ENCODE measurements at places on chromosomes 3 and 15.
A peak's percentile ranks its signal among the peaks of the same experiment; 100 is the strongest.

GRCh38 chr3:50123394-50124051 lies 31.6 kb upstream of the SEMA3F start:
- H3K4me1 ChIP-seq: 0 out of 2 replicates have a peak, but pooled peaks cover 4% of the 10 kb centered on the region
- no peak overlapping the region for H3K4me3 ChIP-seq
- no peaks in the 10 kb centered on the region for H3K27me3 ChIP-seq
- H3K27ac ChIP-seq: no peak overlapping the region
- DNase-seq: no peak

DNA sequence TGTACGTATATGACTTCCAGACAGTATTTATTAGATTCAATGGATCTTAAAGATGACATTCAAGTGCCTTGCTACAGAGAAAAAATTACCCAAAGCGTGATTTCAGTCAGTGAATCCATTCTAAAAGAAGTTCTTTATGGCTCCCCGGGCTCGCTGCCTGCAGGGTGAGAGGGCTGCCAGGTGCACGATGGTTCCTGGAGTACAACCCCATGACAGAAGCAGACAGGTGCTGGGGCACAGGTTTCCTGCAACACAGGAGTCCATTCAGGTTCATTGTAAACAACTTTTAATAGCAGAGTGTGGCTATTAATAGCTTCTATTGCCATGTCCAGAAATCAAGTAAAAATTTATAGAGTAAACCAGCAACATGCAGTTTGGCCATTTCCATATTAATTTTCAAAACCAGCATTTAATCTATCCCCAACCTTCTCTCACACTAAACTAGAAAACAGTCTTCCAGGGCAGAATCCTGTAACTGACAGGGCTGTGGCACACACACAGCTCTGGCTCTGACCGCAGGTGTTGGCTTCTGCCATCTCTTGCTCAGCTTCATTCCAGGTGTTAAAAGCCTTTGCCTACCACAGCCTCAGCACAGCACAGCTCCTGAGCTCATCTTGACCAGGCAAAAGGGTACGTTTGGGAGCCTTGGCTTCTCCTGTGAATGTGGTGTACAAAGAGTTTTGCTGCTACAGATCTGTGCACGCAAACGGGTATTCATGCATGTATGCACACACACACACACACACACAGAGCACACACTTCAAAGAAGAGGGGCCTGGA lies 185.9 kb downstream of the MEX3B start:
- no peak for DNase-seq
- no peak overlapping the region for H3K4me3 ChIP-seq
- no peaks in the 10 kb centered on the region for H3K4me1 ChIP-seq
- H3K36me3 ChIP-seq: no peaks in the 10 kb centered on the region
- H3K27me3 ChIP-seq: no peaks in the 10 kb centered on the region

- H3K4me1 ChIP-seq: no peaks in the 10 kb centered on the region
- no peak overlapping the region for H3K4me3 ChIP-seq
- no peaks in the 10 kb centered on the region for H3K36me3 ChIP-seq
Measured at GRCh38 chr3:139588450-139588849, 48.9 kb upstream of the RBP1 start.

DNA sequence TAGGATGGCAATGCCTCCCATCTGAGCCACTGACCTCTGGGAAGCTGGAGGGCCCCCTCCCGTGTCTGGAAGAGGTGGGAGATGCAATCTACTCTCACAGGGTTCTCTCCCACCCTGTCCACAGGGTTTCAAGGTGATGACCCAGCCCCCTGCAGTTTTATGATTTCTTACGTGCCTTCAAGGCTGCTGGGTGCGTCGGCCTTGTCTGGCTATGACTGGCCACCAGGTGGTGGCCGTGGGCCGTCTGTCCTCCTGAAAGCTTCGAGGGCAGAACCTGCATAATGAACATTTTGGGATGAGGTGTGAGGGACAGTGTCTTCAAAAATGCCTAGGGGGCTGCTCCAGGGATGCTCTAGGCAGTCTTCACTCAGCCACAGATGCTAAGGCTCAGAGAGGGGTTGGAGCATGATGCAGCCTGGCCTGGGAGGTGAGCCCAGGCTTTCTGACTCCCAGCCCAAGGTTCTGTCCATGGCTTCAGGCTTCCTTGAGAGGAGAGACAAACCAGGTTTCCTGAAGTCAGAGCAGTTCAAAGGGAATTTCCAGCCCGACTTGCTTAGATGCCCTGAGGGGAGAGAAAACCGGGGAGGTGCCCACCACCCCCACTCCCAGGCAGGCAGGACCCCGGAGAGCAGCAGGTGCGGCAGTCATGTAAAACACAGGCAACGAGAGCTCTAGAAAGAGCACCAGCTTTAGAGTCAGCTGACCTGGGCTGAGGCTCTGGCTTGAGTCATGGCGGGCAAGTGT lies 18.7 kb downstream of the ISG20 start:
- H3K27me3 ChIP-seq: no peaks in the 10 kb centered on the region
- no peaks in the 10 kb centered on the region for H3K36me3 ChIP-seq
- H3K4me1 ChIP-seq: peaks cover 31% of the 10 kb centered on the region

- H3K4me1 ChIP-seq: no peaks in the 10 kb centered on the region
- no peaks in the 10 kb centered on the region for H3K36me3 ChIP-seq
- no peak for DNase-seq
- H3K27ac ChIP-seq: no peak overlapping the region
- 0 out of 2 replicates have a peak, but pooled peaks cover 6% of the 10 kb centered on the region for H3K27me3 ChIP-seq
Measured at GRCh38 chr15:78682004-78682651, 41.1 kb upstream of the CHRNB4 start.

DNA sequence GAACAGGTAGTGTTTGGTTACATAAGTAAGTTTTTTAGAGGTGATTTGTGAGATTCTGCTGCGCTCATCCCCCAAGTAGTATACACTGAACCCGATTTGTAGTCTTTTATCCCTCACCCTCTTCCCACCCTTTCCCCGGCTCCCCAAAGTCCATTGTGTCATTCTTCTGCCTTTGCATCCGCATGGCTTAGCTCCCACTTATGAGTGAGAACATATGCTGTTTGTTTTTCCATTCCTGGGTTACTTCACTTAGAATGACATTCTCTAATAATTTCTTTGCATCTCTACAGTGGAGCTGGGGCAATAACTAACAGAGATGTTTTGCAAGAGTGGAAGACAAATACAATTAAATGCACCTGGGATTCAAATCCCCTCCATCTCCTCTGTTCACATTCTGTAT lies 93.2 kb downstream of the TP63 start:
- H3K27ac ChIP-seq: no peak overlapping the region
- no peaks in the 10 kb centered on the region for H3K27me3 ChIP-seq
- DNase-seq: peak; percentile 64
- H3K4me3 ChIP-seq: no peak overlapping the region
- H3K36me3 ChIP-seq: no peaks in the 10 kb centered on the region

GRCh38 chr3:46852839-46853355 lies 10.3 kb downstream of the MYL3 start:
- no peaks in the 10 kb centered on the region for H3K36me3 ChIP-seq
- H3K4me3 ChIP-seq: no peak overlapping the region
- H3K27ac ChIP-seq: no peak overlapping the region
- no peak for DNase-seq
- 0 out of 2 replicates have a peak, but pooled peaks cover 5% of the 10 kb centered on the region for H3K27me3 ChIP-seq
- H3K4me1 ChIP-seq: no peaks in the 10 kb centered on the region

- H3K4me3 ChIP-seq: no peak overlapping the region
- DNase-seq: no peak
- peaks cover 3% of the 10 kb centered on the region for H3K4me1 ChIP-seq
- no peaks in the 10 kb centered on the region for H3K36me3 ChIP-seq
Measured at GRCh38 chr3:155270063-155270462, 23.4 kb downstream of the STRIT1 start.

DNA sequence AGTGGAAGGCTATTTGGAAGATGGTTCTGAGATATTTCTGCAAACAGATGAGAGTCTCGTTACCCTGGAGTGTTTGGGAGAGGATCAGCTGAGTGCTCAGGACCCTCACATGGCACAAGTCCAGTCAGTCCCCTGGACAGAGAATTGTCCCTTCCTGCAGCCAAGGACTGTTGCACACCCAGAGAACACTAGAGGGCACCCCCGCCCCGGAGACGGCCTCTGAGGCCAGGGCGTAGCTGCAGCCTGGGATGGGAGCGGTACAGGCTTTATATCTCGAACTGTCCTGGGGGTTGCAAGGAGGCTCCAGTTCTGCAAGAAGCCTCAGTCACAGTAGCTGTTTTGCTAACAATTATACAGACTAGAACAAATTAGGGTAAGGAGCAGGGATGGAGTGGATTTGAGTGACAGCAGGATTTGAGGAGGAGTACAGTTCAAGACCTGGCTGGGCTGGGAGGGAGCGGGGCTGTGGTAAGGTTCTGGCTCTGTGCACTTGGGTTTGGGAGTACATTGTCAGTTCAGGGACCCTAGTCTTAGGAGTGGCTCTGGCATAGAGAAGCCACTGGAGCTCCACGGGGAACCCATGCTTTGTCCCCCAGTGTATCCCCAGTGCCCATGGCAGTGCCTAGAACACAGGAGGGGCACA lies 67.6 kb upstream of the HACD2 start:
- H3K27me3 ChIP-seq: no peaks in the 10 kb centered on the region
- DNase-seq: peak; percentile 88
- peaks cover 37% of the 10 kb centered on the region for H3K36me3 ChIP-seq
- H3K4me1 ChIP-seq: peaks cover 21% of the 10 kb centered on the region
- H3K4me3 ChIP-seq: no peak overlapping the region

GRCh38 chr3:194283221-194284006 lies 67.7 kb downstream of the CPN2 start:
- no peak overlapping the region for H3K4me3 ChIP-seq
- 0 out of 2 replicates have a peak overlapping the region, but pooled peaks have one; percentile 30 for H3K27ac ChIP-seq
- DNase-seq: peak; percentile 67
- H3K27me3 ChIP-seq: no peaks in the 10 kb centered on the region

DNA sequence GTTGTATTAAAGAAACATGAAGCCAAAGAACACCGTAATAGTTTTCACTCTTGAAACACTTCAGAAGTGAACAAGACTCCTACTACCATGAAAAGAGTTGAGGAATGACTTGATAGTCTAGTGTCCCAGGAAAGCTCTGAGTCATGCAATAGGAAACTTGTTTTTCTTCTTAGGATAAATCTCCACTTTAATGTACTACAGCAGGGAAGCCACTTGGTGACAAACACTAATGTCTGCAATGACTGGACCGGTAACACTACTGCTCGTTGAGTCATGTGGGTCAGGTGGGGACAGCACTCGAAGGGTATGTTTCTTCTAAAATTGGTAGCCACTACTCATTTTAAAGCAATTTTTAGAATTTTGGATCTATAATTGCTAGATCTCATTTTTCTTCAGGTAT lies 291.7 kb upstream of the CNTN3 start:
- H3K4me1 ChIP-seq: no peaks in the 10 kb centered on the region
- no peaks in the 10 kb centered on the region for H3K27me3 ChIP-seq
- no peak for DNase-seq
- no peaks in the 10 kb centered on the region for H3K36me3 ChIP-seq

- no peak overlapping the region for H3K27ac ChIP-seq
- H3K36me3 ChIP-seq: no peaks in the 10 kb centered on the region
- H3K27me3 ChIP-seq: peaks cover 45% of the 10 kb centered on the region
Measured at GRCh38 chr15:38611228-38611627, 46.6 kb upstream of the RASGRP1 start.

Data from GM23248 (cell line).